ENCODE measurements at places on chromosomes 7 and 10.

- no peak for DNase-seq
Observed at GRCh38 chr10:80203835-80204676, 1.3 kb downstream of the ANXA11 start.

DNA sequence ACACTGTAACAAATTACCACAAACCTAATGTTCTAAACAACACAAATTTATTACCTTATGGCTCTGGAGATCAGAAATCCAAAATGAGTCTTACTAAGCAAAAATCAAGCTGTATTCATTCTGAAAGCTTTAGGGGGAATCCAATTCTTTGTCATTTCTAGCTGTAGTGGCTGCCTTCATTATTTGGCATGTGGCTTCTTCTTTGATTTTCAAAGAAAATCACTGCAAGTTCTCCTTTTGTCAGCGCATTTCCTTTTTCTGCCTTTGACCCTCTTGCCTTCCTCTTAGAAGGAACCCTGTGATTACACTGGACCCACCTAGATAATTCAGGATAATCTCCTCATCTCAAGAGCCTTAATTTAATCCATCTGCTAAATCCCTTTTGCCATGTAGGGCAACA lies 36.9 kb downstream of the ZPBP start:
- DNase-seq: no peak

- DNase-seq: no peak
Observed at GRCh38 chr10:29140991-29141390, 147.9 kb upstream of the LYZL1 start.

DNA sequence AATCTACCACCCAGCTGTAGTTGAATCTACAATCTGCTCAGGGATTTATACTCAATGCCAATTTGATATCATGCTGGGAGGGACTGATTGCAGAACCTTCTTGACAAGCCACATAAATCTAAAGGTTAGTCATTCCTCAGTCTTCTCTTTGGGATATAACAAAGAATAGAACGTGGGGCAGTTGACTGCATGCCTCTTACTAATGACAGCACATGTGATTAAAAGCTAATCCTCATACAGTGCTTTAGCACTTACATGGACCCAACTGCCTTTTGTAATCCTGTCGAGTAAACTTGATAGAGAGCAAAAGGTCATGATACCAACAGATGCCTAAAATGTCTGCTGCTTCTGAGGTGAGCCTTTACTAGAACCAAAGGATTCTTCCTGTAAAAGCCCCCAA lies 12.3 kb downstream of the KLHL7 start:
- DNase-seq: no peak

DNA sequence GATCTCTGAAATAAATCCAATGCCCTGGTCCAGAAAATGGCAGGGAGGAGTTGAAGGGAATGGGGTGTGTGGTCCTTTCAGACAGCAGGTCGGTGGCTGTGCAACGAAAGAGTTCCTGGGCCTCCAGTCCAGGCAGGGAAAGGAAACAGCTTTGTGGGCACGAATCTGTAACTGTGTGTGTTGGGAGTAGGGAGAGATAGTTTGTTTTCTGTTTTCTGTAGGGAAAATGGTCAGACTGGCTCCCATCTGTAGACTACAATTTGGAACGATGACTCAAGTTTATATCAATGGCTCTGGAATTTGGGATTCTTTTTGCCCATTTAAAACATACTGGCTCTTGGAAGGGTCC lies 2.6 kb upstream of the HOXA9 start:
- DNase-seq: no peak

GRCh38 chr7:27032839-27033238 lies 63.0 kb downstream of the HOXA1 start:
- no peak for DNase-seq

GRCh38 chr7:132709971-132710567 lies 133.8 kb upstream of the PLXNA4 start:
- DNase-seq: no peak

DNA sequence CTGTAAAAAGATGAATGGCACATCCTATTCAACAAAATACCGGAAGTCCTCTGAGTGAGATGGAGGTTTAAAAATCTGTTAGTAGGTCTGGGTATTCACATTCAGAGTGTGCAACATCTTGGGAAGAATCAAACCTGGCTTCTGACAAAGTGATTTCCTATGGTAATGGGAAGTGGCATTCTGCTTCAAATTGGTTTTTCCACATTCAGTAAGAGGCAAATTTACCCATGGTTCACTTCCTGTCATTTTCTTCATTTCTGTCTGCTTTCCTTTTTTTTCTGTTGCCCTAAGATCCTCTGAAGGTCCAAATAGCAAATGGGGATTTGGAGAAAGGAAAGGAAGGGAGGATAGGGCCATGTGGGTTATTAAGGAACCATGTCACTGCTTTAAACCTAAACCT lies 218.3 kb downstream of the DOCK4 start:
- no peak for DNase-seq

- peak; percentile 81 for DNase-seq
Observed at GRCh38 chr10:59362144-59362958, at the start of gene FAM13C. FAM13C (minus strand) TSS chr10:59362549; CDS start chr10:59362460, 89 bp downstream.

DNA sequence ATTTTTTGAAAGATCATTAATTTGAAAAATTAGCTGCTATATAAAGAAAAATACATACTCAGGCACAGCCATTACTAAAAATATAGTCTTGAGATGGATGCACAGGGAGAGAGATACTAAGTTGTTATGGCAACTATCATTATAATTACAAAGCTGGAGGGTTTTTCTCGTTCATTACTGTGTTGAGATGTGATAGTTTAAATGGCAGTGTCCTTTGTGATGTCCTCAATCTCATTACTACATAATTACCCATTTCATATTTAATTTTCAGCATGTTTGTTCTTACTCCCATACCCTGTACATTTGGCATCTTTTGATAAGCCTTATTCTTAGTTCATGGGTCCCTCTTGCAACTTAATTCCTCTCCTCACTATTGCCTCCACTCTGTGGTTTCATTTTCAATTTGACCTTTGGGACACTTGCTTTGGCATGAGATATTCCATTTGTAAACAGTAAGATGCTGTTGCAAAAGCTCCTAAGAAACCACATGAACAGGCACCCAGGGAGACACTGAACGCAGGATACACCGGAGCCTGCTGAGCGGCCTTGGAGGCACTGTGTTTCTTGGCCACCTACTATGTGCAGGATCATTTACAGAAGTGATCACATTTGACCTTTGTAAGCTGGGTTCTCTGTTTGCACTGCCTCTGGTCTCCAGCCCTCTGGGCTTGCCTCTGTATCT lies 4.8 kb upstream of the CPXM2 start:
- DNase-seq: no peak

DNA sequence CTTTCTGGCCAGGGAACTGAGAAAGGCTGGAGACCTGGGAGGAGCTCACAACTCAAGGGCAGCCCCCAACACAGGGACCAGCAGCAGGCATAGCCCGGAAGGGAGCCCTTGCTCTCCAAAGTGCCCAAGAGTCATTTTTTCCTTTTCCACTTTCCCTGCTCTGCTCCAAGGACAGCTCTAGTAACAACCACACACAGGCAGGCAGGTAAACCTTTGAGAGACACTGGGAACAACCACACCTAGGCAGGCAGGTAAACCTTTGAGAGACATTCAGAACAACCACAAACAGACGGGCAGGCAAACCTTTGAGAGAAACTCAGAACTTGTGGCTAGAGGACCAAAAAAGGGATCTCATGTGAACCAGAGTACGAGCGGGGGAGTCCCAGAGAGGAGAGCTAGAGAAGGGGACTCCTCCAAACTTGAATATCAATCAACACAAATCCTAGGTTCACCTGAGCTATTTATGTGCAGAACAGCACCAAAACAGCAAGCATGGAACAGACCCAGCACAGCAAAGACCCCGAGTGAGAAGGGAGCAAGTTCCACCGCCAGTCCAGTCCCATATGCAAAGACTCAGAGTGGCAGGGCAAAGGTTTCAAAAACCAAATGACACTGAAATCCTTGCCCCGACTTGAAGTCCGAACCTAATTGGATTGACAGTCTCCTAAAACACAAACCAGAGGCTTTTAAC lies 33.6 kb upstream of the GUSB start:
- no peak for DNase-seq

GRCh38 chr7:39741942-39742623 lies 118.7 kb downstream of the RALA start:
- no peak for DNase-seq

DNA sequence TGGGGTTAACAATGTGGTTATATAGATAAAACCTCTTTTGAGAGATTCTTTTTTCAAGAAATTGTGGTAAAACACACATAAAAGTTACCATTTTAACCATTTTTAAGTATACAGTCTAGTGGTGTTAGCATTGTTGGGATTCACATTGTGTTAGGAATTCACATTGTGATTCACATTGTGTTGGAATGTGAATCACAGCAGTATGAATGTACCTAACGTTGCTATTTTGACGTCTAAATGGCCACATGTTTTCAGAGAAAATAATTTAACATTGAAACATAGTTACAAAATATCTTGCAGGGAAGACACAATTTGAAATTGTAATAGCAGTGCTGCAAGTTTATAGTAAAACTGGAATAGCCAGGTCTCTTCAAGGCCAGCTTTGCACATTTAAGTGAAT lies 129.0 kb downstream of the BICC1 start:
- DNase-seq: no peak

GRCh38 chr10:131777162-131777561 lies 123.6 kb upstream of the PPP2R2D start:
- no peak for DNase-seq

DNA sequence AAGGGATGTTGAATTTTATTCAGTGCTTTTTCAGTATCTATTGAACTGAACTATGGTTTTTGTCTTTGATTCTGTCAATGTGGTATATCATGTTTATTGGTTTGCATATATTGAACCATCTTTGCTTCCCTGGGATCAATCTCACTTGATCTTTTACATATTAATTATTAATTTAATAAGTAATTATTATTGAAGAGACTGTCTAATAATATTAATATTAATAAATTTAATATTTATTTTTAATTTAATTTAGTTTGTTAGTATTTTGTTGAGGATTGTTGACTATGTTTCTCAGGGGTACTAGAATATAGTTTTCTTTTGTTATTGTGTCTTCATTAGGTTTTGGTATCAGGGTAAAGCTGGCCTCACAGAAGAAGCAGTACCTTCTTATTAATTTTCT lies 26.5 kb upstream of the TRA2A start:
- no peak for DNase-seq
